Subcutaneous adipose tissue (tissue), 4 donors: ENCODE measurements at places on chromosomes 5 and 9. TPM values are rescaled to one million over a fixed set of nuclear protein-coding genes. Genes with fewer than 3 reads are reported as not detected.

Gene LHX6
- total RNA-seq: 10.1 TPM

Gene HACD4
- 7.7 TPM for total RNA-seq

Gene KCNN2
- 0.17 TPM for total RNA-seq

Gene GARIN3
- total RNA-seq: not detected

Gene LECT2
- not detected for total RNA-seq

Gene SLC34A3
- total RNA-seq: not detected

Gene IL3
- total RNA-seq: not detected

Gene ACER2
- total RNA-seq: 32.9 TPM

Gene F2RL2
- total RNA-seq: not detected

Gene LRRC14B
- not detected for total RNA-seq

Gene HIGD2A
- 130 TPM for total RNA-seq
